Stimulated activated naive CD4-positive, alpha-beta T cell (primary cell): ENCODE measurements at places on chromosomes 3 and 15.
A peak's percentile ranks its signal among the peaks of the same experiment; 100 is the strongest.

GRCh38 chr3:194740859-194741491 lies 55.3 kb downstream of the FAM43A start:
- DNase-seq = no peak

- no peak for DNase-seq
Observed at GRCh38 chr15:88542342-88542733, 4.1 kb downstream of the DET1 start.

GRCh38 chr3:141811348-141811747 lies 48.1 kb downstream of the GRK7 start:
- DNase-seq = no peak

GRCh38 chr15:101246824-101247745 lies 4.8 kb downstream of the CHSY1 start:
- DNase-seq = no peak

- DNase-seq = no peak
Observed at GRCh38 chr3:30908456-30909037, 14.1 kb upstream of the GADL1 start.

GRCh38 chr3:50687127-50687751 lies 12.5 kb downstream of the DOCK3 start:
- DNase-seq = no peak

GRCh38 chr3:9392041-9392440 lies 5.4 kb upstream of the SETD5 start:
- DNase-seq = no peak

DNA sequence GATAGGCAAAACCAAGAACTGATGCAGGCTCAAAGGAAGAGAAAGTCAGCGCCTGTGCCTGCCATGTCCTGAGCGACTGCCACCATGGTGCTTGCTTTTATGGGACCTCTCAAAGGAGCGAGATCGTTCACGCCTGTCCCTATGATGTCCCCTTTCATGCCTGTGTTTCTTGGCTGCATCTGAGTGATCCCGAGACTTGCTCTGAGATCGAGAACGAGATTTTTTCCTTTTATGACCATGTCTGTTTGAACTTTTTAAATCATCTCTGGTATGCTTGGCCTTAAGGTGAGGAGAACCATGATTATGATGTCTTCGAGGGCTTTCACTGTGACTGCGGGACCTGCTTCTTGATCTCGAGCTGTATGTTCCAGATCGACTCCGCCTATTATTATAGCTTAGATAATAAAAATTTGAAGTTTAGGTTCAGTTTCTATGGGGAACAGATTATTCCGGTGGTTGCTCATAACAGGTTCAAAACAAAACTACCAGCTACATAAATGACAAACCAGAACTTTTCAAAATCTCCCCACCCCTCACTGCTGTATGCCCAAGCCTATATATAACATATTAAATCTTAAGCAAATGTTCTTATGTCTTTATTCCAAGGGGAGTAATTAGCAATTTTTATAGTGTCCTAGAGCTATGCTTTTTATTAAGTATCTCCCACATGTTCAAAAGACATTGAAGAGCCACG lies 11.6 kb downstream of the CCNL1 start:
- DNase-seq = no peak

- DNase-seq = no peak
Observed at GRCh38 chr15:94293411-94294402, 62.3 kb downstream of the MCTP2 start.

- no peak for DNase-seq
Observed at GRCh38 chr15:57353317-57353804, 22.9 kb upstream of the CGNL1 start.

DNA sequence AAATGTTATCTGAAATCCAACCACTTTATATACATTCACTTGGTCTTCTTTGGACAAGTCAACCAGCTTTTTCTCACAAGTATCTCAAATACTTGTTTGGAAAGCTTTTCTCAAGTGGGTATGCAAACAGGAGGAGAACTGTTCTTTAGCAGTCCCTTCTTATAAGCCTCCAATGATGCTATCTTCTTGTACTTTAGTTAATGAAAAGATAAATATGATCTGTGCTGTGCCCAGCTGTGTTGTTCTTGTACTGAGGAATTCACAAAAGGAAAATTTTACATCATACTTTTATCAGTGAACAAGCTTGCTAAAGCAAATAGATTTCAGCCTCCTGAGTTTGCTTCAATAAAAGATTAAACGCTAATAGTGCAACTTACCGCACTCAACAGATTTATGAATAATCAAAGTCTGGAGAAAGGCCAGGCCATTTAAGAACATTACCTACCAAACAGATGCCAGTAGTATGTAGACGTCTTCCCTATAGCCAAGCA lies 395.2 kb downstream of the MECOM start:
- DNase-seq = no peak

GRCh38 chr3:186467969-186468368 lies 76.2 kb downstream of the CRYGS start:
- DNase-seq = no peak

DNA sequence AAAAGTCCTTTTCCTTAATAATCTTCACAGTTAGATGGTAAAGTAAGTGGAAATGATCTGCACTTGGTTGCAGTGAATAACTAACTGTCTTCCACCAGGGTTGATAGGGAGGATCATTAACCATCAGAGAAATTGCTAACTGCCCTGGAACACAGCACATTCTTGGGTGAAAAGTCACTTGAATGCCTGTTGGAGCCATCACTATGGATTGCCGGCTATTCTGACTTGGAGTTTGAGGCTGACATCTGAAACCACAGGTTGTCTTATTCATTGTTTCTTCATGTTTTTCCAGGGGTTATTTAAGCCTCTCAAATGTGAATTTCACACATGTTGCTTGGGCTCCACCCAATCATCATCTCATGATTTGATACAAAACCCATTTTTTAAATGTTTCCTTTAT lies 901.4 kb downstream of the MCTP2 start:
- no peak for DNase-seq

DNA sequence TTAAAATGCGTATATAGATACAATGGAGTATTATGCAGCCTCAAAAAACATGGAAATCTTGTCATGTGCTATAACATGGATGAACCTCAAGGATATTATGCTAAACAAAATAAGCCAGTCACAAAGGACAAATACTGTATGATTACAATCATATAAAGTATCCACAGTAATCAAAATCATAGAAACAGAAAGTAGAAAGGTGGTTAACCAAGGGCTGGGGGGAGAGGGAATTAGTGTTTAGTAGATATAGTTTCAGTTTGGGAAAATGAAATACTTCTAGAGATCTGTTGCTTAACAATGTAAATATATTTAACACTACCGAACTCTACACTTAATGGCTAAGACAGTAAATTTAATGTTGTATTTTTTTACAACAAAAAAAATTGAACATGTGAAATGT lies 9.0 kb downstream of the TOP2B start:
- DNase-seq = no peak

GRCh38 chr3:62870321-62870720 lies 4.9 kb downstream of the CADPS start:
- DNase-seq = no peak

DNA sequence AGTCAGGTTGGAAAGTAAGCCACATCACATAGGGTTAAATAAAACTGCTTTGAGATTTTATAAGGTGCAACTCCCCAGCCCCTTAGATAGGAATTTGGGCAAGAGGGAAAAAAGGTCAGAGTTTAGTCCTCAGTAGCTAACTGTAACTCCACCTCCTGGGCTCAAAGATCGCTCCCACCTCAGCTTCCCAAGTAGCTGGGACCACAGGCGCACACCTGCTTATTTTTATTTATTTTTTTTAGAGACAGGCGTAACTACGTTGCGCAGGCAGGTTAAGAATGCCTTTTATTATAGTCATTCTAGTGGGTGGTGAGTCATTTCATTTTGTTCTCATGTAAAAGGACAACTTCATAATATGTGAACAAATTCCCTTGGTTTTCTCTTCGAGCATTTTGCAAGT lies 14.7 kb downstream of the TM2D3 start:
- DNase-seq = no peak

GRCh38 chr3:25513642-25514266 lies 85.7 kb downstream of the RARB start:
- DNase-seq = no peak

DNA sequence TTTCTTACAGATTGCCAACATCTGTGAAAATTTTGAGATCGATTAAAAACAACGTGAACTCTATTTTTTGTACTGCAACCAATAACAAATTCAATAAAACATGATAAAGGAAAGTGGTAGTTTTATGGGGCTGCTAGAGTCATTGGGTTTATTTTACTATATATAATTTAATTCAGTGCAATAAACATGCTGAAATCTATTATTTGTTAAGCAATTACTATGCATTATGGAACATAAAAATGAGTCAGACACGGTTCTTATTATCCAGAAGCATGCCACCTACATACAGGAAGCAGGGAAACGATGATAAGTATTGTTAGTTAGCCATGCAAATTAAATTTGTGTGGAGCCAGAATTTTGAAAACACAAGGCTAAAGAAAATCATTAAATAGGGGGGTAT lies 27.2 kb downstream of the NPHP3 start:
- DNase-seq = no peak

- no peak for DNase-seq
Observed at GRCh38 chr3:15660055-15660935, 58.8 kb downstream of the BTD start.

- peak; percentile 68 for DNase-seq
Observed at GRCh38 chr15:65981837-65982626, 112.7 kb downstream of the RAB11A start.

DNA sequence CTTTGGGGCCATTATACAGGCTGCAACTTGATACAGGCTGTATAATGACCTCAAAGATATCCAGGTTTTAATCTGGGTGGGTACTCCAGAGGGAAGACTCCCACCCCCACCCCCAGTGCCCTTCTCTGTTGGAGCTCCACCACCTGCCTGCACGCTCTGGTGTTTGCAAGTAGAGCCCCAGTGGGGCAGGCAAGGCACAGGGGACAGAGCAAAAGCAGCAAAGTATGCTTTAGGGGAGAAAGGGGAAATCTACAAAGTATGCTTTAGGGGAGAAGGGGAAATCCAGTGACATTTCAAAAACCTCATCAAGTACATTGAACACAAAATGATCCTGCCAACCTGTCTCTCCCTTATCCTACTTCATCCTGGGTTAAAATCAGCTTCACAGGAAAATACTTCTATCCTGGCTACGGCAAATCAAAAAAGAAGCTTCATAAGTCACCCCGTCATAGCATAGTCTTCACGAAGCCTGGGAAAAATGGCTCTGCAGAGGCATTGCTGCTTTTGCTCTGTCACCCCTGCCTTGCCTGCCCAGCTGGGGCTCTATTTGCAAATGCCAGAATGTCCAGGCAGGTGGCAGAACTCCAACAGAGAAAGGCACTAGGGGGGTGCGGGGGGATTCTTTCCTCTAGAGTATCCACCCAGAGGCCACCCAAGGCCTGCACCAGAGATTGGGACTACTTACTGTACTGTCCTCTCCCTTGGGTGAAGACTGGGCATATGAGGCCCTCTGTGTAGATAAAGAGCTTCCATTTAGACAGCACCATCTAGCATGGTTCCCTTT lies 60.9 kb upstream of the ATP11B start:
- no peak for DNase-seq

GRCh38 chr15:89501646-89502045 lies 5.3 kb upstream of the RHCG start:
- no peak for DNase-seq

GRCh38 chr3:111617406-111617805 lies 22.3 kb upstream of the ZBED2 start:
- no peak for DNase-seq

DNA sequence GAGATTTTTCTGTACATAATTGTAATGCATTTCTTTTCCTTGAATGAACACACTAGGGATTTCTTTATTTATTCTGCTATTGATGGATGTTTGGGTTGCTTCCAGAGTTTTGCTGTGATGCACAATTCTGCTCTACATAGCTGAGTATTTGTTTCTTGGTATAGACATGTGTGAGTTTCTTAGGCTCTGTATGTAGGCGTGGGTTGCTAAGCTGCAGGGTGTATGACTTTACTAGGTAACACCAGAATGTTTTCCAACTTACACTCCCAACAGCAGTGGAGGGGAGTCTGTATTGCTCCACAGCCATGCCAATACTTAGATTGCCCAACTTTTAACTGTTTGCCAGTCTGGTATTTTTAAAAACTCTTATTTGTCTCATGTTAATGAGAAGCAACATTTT lies 155.5 kb upstream of the TNIK start:
- DNase-seq = no peak
